ENCODE measurements at places on chromosomes 7 and 10.

- DNase-seq = no peak
Observed at GRCh38 chr7:121085922-121086321, 97.4 kb downstream of the CPED1 start.

DNA sequence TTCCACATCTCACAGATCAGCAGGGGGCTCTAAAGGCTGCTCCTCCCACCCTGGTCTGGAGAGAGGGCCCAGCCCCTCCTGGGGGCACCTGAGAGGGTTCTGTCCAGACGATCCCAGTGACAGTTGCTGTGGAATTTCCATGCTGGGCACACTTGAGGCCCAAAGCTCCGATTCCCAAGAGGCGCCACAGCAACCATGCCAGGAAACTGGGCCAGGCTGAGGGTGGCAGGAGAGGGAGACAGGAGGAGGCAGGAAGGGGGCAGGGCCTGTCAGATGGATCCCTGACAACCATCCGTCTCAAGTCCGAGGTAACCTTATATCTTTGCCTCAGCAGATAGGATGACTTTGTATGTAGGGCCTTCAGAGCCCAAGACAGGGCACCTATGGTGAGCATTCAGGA, 4.3 kb upstream of the NOS3 start:
- no peak for DNase-seq

DNA sequence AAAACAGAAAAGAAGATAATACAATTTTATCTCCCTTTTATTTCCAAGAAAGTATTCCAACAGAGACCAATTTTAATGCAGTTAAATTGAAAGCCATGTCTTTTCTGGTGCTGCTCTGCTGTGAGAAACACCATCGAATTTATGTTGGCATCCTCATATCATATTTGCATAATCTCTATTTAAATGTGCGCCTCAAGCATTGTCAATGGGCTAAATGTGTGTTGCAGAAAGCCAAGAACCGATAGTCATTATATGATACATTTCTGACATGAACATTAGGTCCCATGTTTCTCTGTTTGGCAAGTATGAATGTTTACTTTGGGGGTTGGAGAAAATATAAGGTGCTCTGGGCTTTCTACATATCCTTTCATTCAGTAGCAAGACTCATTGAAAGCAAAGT, 1023.5 kb upstream of the CELF2 start:
- no peak for DNase-seq

DNA sequence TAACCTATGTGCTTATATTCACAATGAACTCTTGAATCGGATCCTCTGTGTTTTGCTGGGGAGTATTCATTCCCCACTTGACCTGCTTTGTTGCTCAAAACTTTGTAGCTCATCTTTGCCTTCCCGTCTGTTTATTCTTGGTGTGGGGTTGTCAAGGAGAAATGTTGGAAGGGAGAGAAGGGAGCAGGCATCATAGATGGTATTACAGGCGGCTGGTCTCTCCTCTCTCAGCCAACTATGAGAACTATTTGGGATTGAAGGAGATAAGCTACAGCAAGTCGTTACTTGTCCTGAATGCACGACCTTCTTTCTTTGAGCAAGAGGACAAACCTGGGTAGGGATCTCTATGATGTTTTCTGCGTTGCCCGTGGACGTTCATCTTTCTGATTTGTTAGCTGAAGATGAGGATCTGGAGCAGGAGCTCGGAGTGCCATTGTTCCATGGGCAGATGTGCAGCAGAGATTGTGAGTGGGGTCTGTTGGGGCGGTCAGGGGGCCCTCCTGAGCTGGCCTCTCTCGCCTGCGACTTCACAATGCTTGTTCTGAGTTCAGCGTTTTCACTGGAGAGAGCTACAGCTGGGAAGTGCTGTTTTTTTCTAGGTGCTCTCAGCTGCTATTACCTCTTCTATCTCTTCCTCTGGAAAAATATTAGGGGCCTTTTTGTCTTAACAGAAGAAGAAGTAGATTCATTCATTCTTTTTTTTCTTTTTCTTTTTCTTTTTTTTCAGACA, 126.9 kb upstream of the KLF6 start:
- DNase-seq = no peak
